ENCODE measurements at places on chromosomes 6 and 20. TPM values are rescaled to one million over a fixed set of nuclear protein-coding genes. Genes with fewer than 3 reads are reported as not detected.
A peak's percentile ranks its signal among the peaks of the same experiment; 100 is the strongest.

The SS18L1 gene
- total RNA-seq = 11.4 TPM

The OTOR gene
- total RNA-seq = not detected

The GGTLC1 gene
- 3.4 TPM for total RNA-seq

The VIP gene
- 16.6 TPM for total RNA-seq

The STMN3 gene
- 7.8 TPM for total RNA-seq

The C4A gene
- total RNA-seq = 60.3 TPM

- no peaks in the 10 kb centered on the region for H3K36me3 ChIP-seq
- no peak overlapping the region for H3K4me3 ChIP-seq
- no peak for DNase-seq
- H3K27me3 ChIP-seq = no peaks in the 10 kb centered on the region
- no peaks in the 10 kb centered on the region for H3K4me1 ChIP-seq
Measured at GRCh38 chr20:42110301-42110700, 492.1 kb upstream of the CHD6 start.

GRCh38 chr6:30641048-30641447 is 5.9 kb upstream of the C6orf136 start:
- H3K36me3 ChIP-seq = no peaks in the 10 kb centered on the region
- no peaks in the 10 kb centered on the region for H3K27me3 ChIP-seq
- H3K4me1 ChIP-seq = peaks cover 5% of the 10 kb centered on the region
- no peak for DNase-seq
- H3K4me3 ChIP-seq = no peak overlapping the region

DNA sequence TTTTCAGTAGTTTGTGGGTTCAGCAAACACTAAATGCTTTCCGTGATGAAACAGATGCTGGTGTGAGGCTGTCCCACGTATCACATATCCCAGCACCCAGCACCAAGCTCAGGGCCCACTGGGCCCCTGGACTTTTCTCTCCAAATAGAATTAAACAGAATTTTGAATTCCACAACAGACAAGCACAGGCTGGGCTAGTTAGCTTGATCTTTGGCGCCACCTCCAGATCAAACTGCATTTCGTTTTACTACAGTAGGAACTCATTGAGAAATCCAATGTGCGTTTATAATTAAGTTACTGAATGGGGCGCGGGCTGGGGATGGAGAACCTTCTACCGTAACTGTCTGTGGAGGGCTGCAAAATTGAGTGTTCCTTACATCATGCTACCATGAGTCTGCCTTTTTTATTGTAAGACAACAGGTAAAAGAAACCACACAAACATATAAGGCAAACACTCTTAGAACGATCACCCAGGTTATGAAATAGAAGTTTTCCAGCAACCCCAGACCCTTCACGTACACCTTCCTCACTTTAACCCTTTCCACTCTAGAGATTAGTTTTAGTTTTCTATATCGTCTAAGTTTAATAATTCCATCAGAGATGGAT is 107.8 kb downstream of the ZFP64 start:
- peak; percentile 50 for DNase-seq
- no peaks in the 10 kb centered on the region for H3K36me3 ChIP-seq
- H3K27ac ChIP-seq = no peak overlapping the region

- H3K36me3 ChIP-seq = no peaks in the 10 kb centered on the region
- H3K27ac ChIP-seq = no peak overlapping the region
- no peaks in the 10 kb centered on the region for H3K4me1 ChIP-seq
- H3K4me3 ChIP-seq = no peak overlapping the region
- no peak for DNase-seq
Measured at GRCh38 chr20:5153612-5154542, 27.1 kb downstream of the CDS2 start.

GRCh38 chr6:37919417-37920157 is 100.1 kb downstream of the ZFAND3 start:
- peaks cover 3% of the 10 kb centered on the region for H3K4me1 ChIP-seq
- H3K36me3 ChIP-seq = no peaks in the 10 kb centered on the region
- no peaks in the 10 kb centered on the region for H3K27me3 ChIP-seq
- H3K27ac ChIP-seq = no peak overlapping the region
- DNase-seq = no peak

DNA sequence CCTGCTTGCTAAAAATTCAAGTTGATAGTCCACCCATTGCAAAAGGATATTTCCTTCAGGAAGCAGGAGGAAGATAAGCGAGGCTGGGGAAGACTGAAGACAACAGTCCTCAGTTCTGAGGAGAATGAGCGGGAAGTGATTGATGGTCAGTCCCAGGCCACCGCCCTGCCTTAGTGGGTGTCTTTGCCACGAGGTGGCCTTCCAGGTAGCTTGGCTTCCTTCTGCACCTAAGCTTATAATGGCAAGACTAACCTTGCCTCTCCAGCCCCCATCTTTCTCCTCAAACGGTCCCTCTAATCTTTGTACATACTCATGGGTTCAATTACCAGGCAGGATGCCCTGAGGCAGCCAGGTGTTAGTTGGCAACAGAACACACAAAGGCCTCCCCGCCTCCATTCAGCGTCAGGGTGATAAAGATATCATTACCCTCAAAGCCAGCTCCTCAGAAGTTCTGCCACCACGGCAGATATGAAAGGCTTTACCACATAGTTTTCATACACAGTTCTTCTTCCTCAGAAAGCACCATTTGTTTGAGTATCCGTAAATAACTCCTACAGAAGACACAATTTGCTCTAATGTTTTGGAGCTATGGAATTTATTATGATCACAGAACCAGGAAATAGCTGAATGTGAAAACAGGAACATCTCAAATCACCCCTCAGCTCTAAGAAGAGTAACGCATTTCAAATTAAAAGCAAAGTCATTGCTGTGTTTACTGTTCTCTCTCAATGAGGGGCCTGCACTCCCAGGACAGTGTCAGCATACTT is 249.4 kb downstream of the ATXN1 start:
- DNase-seq = peak; percentile 39
- no peak overlapping the region for H3K27ac ChIP-seq
- H3K36me3 ChIP-seq = no peaks in the 10 kb centered on the region
- peaks cover 18% of the 10 kb centered on the region for H3K4me1 ChIP-seq
- no peak overlapping the region for H3K4me3 ChIP-seq

GRCh38 chr6:140264431-140264830 is 890.0 kb upstream of the CITED2 start:
- H3K27ac ChIP-seq = no peak overlapping the region
- H3K36me3 ChIP-seq = no peaks in the 10 kb centered on the region
- no peaks in the 10 kb centered on the region for H3K27me3 ChIP-seq
- no peaks in the 10 kb centered on the region for H3K4me1 ChIP-seq
- DNase-seq = no peak

DNA sequence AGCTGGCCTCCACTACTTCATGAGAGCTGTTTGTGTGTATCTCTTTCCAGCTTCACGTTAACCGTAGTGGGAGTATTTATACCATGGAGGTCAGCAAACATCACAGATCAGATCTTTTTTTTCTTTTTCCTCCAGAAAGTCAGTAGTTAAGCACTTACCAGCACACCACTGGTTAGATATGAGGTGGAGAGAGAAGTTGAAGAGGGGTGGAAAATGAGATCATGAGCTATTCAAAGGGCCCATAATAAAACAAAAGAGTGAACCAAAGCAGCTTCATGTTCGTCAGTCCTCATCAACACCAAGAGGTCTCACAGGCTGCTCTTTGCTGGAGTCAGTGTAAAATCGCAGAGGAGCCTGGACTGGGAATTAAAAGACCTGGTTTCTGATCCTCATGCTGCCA is 125.1 kb upstream of the SGK1 start:
- no peak overlapping the region for H3K4me3 ChIP-seq
- H3K4me1 ChIP-seq = peaks cover 31% of the 10 kb centered on the region
- no peaks in the 10 kb centered on the region for H3K36me3 ChIP-seq
- no peak overlapping the region for H3K27ac ChIP-seq
- DNase-seq = no peak

DNA sequence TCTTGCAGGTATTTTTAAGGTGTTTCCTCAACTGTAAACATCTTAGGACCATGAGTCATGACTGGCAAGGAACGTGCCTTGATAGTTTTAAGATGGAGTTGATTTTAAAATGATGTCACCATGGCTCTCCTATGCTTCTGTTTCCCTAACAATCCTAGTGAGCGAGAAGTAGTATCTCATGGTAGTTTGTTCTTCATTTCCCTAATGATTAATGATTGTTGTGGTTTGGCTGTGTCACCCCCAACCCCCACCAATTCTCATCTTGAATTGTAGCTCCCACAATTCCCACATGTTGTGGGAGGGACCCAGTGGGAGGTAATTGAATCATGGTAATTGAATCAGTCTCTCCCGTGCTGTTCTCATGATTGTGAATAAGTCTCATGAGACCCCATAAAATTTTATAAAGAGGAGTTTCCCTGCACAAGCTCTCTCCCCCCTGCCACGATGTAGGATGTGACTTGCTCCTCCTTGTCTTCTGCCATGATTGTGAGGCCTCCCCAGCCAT is 16.8 kb upstream of the BNIP5 start:
- H3K4me1 ChIP-seq = peaks cover 23% of the 10 kb centered on the region
- no peak overlapping the region for H3K4me3 ChIP-seq
- no peak overlapping the region for H3K27ac ChIP-seq
- H3K36me3 ChIP-seq = no peaks in the 10 kb centered on the region

DNA sequence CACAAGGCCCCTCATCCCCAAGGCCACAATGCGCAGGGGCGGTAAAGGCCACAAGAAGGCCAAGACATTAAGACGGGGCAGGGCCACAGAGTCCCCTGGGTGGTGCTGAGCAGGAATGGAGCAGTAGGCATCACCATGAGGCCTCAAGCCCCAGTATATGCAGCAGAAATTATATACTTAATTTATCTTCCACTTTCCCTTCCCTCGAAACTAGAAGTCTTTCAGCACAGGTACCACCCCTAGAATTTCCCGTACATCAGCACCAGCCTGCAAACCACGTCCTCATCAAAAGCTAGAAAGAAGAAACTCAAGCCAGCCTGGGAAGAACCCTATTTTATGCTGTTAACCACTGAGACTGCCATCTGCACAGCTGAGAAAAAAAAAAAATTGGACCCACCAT is 89.4 kb downstream of the PLG start:
- no peak overlapping the region for H3K4me3 ChIP-seq
- H3K27ac ChIP-seq = no peak overlapping the region
- H3K27me3 ChIP-seq = no peaks in the 10 kb centered on the region
- DNase-seq = no peak
- H3K4me1 ChIP-seq = no peaks in the 10 kb centered on the region
- H3K36me3 ChIP-seq = no peaks in the 10 kb centered on the region

DNA sequence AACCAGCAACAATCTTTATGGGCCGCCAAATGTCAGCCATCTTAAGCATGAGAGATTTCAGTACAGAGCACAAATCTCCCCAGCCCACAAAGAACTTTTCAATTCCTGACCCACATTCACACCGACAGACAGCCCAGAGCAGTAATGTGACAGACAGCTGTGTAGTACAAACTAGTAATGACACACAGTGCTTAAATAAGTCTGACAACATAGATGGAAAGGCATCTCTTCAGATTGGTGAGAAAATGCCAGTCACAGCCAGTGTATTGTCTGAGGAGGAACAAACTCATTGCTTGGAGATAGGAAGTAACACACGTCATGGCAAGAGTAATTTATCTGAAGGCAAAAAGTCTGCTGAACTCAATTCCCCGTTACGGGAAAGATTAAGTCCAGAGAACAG is 36.0 kb downstream of the KIZ start:
- no peak overlapping the region for H3K27ac ChIP-seq
- no peak overlapping the region for H3K4me3 ChIP-seq
- H3K36me3 ChIP-seq = no peaks in the 10 kb centered on the region
- H3K4me1 ChIP-seq = no peaks in the 10 kb centered on the region
- H3K27me3 ChIP-seq = no peaks in the 10 kb centered on the region

DNA sequence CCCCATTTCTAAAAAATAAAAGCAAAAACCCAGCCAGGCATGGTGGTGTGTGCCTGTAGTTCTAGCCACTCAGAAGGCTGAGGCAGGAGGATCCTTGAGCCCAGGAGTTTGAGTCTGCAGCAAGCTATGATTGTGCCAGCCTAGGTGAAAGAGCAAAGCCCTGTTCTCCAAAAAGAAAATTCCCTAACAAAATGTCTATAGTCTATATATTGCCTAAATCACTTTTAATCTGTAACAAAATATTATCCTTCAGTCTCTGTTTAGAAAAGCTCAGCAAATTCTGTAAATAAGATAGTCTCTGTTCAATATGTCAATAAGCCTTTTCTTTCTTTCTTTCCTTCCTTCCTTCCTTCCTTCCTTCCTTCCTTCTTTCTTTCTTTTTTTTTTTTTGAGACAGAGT is 75.8 kb upstream of the ZFP64 start:
- no peak overlapping the region for H3K4me3 ChIP-seq
- H3K4me1 ChIP-seq = no peaks in the 10 kb centered on the region
- H3K27ac ChIP-seq = no peak overlapping the region
- DNase-seq = no peak
- H3K27me3 ChIP-seq = no peaks in the 10 kb centered on the region

GRCh38 chr20:52118696-52119095 is 72.9 kb downstream of the ZFP64 start:
- no peak for DNase-seq
- H3K4me1 ChIP-seq = no peaks in the 10 kb centered on the region
- H3K27me3 ChIP-seq = no peaks in the 10 kb centered on the region
- no peak overlapping the region for H3K4me3 ChIP-seq
- H3K36me3 ChIP-seq = no peaks in the 10 kb centered on the region

- H3K4me3 ChIP-seq = no peak overlapping the region
- DNase-seq = no peak
- H3K36me3 ChIP-seq = no peaks in the 10 kb centered on the region
- H3K27me3 ChIP-seq = no peaks in the 10 kb centered on the region
- no peak overlapping the region for H3K27ac ChIP-seq
Measured at GRCh38 chr6:63530182-63530581, 42.1 kb upstream of the LOC128125822 start.

GRCh38 chr6:11712760-11713159 is 65.8 kb downstream of the ADTRP start:
- H3K27me3 ChIP-seq = no peaks in the 10 kb centered on the region
- H3K27ac ChIP-seq = no peak overlapping the region
- no peaks in the 10 kb centered on the region for H3K36me3 ChIP-seq
- peak; percentile 19 for DNase-seq
- no peaks in the 10 kb centered on the region for H3K4me1 ChIP-seq
- no peak overlapping the region for H3K4me3 ChIP-seq

- no peak overlapping the region for H3K4me3 ChIP-seq
- H3K27me3 ChIP-seq = no peaks in the 10 kb centered on the region
- no peak for DNase-seq
- no peaks in the 10 kb centered on the region for H3K36me3 ChIP-seq
- H3K27ac ChIP-seq = no peak overlapping the region
- no peaks in the 10 kb centered on the region for H3K4me1 ChIP-seq
Measured at GRCh38 chr6:18784794-18785193, 397.6 kb downstream of the RNF144B start.
